Mesenchymal stem cell (in vitro differentiated cells and primary cell): ENCODE measurements at places on chromosomes 11 and 22.

DNA sequence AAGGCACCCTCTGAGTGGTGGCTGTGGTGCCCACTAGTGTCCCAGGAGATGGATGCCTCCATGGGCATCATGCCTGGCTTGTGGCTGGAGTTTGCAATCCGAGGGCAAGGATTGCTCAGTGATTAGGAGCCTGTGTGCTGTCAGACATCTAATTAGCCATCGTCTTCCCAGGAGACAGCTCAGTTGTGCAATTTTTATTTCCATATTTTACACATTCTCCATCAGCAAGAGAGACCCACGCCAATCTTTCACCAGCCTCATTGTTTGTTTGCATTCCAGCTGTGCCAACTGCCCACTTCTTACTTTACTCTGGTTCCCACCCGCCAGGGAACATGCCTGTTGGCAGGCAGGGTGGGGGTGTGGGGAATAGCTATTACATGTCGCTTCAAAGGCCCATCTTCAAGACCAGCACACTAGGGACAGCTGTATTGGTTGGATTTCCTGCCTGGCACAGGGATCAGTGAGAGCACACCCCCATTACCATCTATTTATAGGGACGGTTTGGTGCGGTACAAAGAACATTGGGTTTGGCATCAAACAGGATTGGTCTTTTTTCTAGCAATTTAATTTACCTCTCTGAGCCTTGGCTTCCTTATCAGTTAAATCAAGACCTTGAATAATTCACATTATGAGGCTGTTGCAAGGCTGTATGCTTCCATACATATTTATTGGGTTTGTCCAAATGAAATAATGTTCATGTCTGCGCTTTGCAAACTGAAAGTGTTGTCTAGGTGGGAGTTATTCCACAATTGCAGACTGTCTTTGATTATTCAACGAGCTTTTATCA, 80.7 kb upstream of the NAV2 start:
- no peaks in the 10 kb centered on the region for H3K27me3 ChIP-seq
- no peak overlapping the region for H3K27ac ChIP-seq
- peak overlapping the region; percentile 50 for H3K4me3 ChIP-seq
- H3K36me3 ChIP-seq = no peaks in the 10 kb centered on the region

DNA sequence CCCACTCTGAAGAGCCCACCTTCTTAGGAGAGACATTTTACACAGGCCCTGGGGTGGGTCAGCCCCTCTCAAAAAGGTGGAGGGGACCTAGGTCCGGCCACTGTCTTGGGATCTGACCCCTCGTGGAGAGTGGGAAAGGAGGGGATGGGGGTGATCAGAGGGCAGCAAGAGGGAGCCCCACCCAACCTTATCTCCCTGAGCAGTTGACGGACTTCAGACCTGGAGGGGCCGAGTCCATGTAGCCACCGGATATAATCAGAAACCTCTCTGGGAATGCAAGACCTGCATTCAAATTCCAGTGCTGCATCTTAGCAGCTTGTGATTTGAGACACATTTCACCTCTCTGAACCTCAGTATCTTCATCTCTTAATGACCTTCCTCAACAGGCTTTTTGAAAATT, 44.0 kb downstream of the TP53I11 start:
- H3K36me3 ChIP-seq = no peaks in the 10 kb centered on the region
- peaks cover 84% of the 10 kb centered on the region for H3K27me3 ChIP-seq
- no peak overlapping the region for H3K27ac ChIP-seq
- no peak for DNase-seq

DNA sequence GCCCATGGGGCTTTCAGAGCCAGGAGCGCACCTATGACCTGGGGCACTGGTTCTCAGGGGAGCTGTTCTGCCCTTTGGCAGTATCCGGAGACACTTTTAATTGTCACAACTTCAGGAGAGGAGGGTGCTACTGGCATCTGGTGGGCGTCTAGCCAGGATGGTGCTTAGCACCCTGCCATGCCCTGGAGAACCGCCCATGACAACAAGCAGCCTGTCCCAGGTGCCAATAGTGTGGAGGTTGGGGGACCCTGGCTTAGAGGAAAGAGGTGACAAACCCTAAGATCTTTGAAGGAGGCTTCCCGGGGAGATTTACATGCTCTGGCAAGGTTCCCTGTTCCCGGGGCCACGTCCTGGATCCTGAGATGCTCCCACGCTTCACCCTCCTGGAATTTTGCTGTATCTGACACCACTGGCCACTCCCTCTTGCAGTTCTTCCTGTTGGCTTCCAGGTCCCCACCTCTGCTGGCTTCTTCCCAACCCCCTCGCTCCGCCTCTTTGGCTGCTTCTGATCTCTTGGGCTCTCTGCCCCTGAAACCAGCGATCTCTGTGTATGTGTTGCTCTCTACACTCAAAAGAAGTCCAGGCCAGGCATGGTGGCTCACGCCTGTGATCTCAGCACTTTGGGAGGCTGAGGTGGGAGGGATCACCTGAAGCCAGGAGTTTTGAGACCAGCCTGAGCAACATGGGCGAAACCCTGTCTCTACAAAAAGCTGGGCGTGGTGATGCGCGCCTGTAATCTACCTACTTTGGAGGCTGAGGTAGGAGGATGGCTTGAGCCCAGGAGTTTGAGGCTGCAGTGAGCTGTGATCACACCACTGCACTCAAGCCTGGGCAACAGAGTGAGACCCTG, 31.1 kb downstream of the FADS3 start:
- no peaks in the 10 kb centered on the region for H3K27me3 ChIP-seq
- no peak overlapping the region for H3K4me3 ChIP-seq
- no peak for DNase-seq
- no peak overlapping the region for H3K27ac ChIP-seq
- peaks cover 8% of the 10 kb centered on the region for H3K4me1 ChIP-seq

DNA sequence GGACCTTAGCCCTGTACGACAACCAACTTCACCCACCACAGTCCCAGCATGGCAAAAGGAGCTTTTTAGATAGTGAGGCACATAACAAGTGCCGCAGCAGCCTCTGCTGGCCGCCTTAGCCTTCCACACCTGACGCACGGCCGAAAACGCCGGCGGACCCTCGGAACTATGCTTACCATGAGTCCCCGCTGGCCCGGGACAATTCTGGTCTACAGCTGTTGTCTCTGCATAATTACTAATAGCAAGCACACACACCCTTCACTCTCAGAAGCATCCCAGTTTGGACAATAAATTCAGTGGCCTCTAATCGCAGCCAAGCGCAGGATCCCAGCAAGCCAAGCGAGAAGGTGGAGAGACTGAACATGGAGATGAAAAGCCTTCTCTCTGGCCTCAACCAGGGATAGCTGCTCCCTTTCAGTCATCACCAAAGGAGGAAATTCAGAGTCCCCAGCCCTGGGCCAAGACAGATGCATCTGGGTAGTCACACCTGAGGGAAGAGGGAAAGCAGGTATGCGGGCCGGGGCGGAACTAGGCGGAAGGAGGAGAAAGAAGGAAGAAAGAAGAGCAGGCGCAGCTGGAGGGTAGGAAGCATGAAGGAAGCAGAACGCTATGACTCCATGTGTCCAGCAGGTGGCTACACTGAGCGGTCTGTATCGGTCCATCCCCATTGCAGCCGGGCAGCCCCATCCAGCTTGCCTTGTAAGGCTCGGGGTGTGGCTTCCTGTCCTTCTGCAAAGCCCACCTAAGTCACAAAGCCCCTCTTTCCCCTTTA, 40.3 kb downstream of the BUD13 start:
- no peaks in the 10 kb centered on the region for H3K36me3 ChIP-seq
- peak; percentile 70 for DNase-seq
- H3K4me1 ChIP-seq = peaks cover 7% of the 10 kb centered on the region
- H3K4me3 ChIP-seq = no peak overlapping the region

GRCh38 chr11:113167599-113167998, 146.8 kb upstream of the TTC12 start:
- H3K36me3 ChIP-seq = no peaks in the 10 kb centered on the region
- DNase-seq = no peak
- no peaks in the 10 kb centered on the region for H3K4me1 ChIP-seq
- H3K4me3 ChIP-seq = no peak overlapping the region
- no peaks in the 10 kb centered on the region for H3K27me3 ChIP-seq

DNA sequence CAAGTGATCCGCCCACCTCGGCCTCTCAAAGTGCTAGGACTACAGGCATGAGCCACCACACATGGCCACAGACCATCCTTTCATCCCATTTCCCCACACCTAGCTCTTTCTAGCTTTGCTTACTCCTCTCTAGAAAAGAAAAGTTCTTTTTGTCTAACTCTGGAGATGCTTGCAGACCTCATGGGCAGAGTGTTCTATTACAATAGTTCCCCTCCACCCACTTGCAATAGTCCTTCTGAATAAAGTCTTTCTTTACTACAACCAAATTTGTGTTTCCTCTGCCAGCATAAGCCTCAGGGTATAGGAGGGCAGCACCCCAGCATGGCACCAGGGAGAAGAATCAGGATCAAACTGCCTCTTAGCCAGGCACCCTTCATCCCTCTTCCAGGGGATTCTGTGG, 18.8 kb upstream of the RTL6 start:
- H3K27me3 ChIP-seq = peaks cover 30% of the 10 kb centered on the region
- no peaks in the 10 kb centered on the region for H3K4me1 ChIP-seq
- no peak for DNase-seq
- no peak overlapping the region for H3K4me3 ChIP-seq
- no peaks in the 10 kb centered on the region for H3K36me3 ChIP-seq

DNA sequence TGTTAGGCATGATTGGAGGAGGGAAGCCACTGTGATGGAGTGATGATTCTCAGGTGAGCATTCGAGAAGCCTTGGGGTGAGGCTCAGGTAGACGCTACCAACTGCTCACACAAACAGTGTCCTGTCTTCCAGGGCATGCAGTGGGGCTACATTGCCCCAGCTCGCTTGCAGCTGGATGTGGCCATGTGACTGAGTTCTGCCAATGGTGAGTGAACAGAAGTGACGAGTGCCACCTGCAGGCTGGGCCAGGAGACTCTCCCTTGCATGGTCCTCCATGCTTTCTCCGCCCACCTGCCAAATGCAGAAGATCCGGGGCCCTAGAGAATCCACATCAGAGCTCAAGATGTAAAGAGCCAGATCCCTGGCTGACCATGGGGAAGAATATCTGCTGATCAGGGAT, 195.9 kb downstream of the BCR start:
- peak; percentile 13 for DNase-seq
- no peaks in the 10 kb centered on the region for H3K4me1 ChIP-seq
- H3K4me3 ChIP-seq = no peak overlapping the region

GRCh38 chr11:117606211-117606610, 190.8 kb downstream of the DSCAML1 start:
- peaks cover 23% of the 10 kb centered on the region for H3K4me1 ChIP-seq
- DNase-seq = no peak
- no peak overlapping the region for H3K4me3 ChIP-seq
- no peaks in the 10 kb centered on the region for H3K27me3 ChIP-seq
- H3K27ac ChIP-seq = no peak overlapping the region

DNA sequence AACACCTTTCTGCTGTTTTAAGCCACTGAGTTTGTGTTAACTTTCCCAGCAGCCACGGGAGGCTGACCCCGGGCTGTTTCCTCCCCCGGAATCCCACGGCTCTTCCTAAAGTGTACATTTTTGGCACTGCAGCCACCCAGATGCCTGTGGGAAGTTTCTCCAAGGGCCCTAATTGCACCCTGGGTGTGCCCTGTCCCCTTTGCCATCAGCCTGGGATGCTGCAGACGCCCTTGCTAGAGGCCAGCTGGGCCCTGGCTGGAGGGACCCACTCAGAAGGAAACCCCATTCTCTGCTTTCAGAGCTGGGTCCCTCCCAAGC, 883.3 kb downstream of the BRD1 start:
- DNase-seq = no peak
- no peaks in the 10 kb centered on the region for H3K36me3 ChIP-seq
- no peaks in the 10 kb centered on the region for H3K27me3 ChIP-seq
- no peak overlapping the region for H3K4me3 ChIP-seq
- H3K27ac ChIP-seq = no peak overlapping the region
- no peaks in the 10 kb centered on the region for H3K4me1 ChIP-seq

DNA sequence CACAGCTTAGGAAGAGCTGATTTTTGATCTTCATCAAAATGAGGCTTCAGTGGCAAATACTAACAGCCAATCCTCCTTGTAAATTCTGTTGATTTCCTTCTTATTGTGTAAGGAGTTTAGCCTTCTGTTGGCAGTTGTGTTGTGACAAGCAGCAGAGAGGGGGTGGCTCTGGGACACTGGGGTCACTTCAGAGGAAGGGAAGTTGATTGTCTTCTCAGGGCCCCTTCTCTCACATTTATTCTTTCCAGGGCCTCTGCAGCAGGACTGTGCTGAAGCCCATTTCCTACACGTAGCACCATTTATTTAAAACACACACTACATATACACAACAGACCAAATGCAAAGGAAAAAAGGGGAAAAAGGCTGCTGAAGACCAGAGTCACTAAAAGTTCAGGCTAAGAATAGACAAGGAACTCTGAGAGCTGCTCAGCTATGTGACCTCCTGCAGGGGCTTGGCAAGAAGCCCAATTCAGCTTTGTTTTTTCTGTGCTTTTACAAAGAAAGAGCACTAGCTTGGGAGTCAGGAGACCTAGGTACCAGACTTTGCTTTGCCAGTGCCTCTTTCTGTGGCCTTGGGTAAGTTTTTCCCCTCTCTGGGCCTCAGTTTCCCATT, 28.3 kb upstream of the UPB1 start:
- H3K4me3 ChIP-seq = peak overlapping the region; percentile 1
- H3K36me3 ChIP-seq = no peaks in the 10 kb centered on the region
- H3K4me1 ChIP-seq = peaks cover 8% of the 10 kb centered on the region

DNA sequence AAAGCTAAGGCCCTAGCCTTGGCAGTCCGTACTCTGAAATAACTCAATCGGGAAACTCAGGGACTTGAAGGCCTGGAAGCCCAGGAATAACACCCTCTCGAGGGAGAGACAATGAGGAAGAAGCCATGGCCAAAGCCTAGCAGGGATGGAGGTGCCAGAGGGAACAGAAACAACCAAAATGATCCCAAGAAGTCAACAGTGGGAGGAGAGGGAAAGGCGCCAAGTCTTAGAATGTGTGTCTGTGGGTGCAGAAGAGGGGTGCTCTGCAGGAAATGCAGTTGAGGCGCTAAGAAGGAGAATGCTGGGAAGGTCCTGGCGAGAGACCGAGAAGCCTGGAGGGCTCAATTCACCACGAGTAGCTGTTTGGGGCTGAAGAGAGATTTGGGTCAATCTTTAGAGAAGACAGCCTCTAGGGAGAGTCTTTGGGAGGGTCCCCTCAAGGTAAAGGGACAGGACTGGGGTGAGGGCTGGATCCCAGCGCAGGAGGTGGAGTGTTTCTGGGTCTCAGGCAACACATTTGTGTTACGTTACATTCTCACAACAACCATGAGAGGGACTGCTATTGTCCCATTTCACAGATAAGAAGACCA, 760 bp upstream of the MAPK8IP1 start:
- peaks cover 27% of the 10 kb centered on the region for H3K27me3 ChIP-seq
- peaks cover 29% of the 10 kb centered on the region for H3K4me1 ChIP-seq
- no peak overlapping the region for H3K4me3 ChIP-seq
- no peak overlapping the region for H3K27ac ChIP-seq

GRCh38 chr11:18731441-18731840, 5.5 kb upstream of the IGSF22 start:
- H3K4me1 ChIP-seq = peaks cover 2% of the 10 kb centered on the region
- H3K4me3 ChIP-seq = no peak overlapping the region
- DNase-seq = no peak
- no peak overlapping the region for H3K27ac ChIP-seq
- no peaks in the 10 kb centered on the region for H3K36me3 ChIP-seq
- H3K27me3 ChIP-seq = peaks cover 8% of the 10 kb centered on the region

GRCh38 chr11:1390569-1391164, 933 bp downstream of the BRSK2 start:
- peaks cover 45% of the 10 kb centered on the region for H3K27me3 ChIP-seq
- no peak overlapping the region for H3K4me3 ChIP-seq
